ENCODE measurements at places on chromosomes 7 and 10. TPM values are rescaled to one million over a fixed set of nuclear protein-coding genes. Genes with fewer than 3 reads are reported as not detected.

AKR1C8 gene
- polyA plus RNA-seq, result 0.20 TPM

FZD1 gene
- polyA plus RNA-seq, result 53.5 TPM

MUC3A gene
- 1.2 TPM for polyA plus RNA-seq

BTBD16 gene
- 1.4 TPM for polyA plus RNA-seq

C7orf33 gene
- not detected for polyA plus RNA-seq

STOX1 gene
- 9.1 TPM for polyA plus RNA-seq

DNA sequence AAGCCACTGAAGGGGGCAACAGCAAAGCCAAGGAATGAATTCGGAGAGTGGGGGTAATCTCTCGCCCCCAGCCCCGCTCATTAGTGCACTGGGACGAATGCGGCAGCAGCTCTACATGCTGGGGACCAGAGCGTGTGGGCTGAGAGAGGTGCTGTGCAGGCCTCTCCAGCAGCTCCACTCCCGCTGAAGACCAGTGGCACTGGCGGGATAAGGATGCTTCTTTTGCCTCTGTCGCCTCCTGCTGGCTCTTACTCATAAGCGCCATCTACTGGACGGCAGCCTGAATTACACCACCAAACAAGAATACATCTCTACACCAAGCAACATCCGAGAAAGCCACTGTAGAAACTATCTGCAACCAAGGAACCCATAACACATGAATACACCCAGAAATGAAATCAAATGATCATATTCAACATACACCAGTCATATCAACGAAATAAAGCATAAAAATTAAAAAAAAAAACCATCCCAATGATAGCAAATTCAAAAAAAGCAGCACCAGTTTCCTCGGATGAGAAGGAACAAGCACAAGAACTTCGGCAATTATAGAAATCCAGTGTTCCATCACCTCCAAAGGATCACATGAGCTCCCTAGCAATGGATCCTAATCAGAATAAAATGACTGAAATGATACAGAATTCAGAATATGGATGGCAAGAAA lies 79.0 kb upstream of the TMEM168 start:
- no peak for DNase-seq

DNA sequence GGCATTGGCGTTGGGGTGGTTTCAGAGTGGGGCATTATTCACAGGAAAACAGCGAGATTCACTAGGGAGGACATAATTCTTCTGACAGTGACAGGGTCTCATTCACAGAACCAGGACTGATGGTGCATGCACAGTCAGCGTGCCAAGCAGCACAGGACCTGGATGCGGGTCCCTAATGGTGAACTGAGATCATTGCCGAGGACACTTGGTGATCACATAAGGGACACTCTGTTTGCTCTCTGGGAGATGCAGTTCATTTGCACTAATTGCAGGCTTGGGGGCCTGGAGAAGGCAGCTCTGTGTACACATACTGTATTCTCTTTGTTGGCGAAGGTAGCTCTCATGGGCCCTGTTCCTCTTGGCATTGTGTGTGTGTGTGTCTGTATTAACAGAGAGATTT lies 716.1 kb downstream of the PHTF2 start:
- DNase-seq, result no peak

DNA sequence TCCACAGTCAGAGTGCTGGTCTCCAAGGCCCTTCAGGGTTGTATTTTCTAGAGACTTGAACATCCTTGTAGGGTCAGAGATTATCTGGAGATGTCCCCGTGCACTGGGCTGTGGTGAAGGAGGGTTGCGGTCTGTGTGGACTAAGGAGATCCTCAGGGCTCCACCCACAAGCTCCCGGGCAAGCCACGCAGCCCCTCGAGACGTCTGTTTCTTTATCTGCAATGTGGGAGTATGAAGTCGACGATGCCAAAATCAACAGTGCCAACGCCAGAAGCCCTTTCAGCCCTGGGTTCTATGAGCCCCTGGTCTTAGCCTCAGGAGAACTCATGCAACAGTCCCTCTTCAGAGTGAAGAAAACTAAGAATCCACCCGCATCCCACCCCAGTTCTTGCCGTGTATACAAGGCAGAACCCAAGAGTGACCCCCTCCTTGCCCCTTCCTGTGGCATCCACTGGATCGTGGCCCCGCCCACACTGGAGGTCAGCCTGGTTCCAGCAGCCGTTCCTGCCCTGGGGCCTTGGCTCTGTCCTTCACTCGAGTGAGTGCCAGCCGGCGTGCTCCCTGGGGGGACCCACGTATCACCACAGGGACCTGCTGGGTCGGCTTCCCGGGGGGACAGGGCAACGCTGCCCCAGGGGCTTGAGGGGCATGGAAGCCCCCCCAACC lies 6.0 kb upstream of the SHH start:
- no peak for DNase-seq

DNA sequence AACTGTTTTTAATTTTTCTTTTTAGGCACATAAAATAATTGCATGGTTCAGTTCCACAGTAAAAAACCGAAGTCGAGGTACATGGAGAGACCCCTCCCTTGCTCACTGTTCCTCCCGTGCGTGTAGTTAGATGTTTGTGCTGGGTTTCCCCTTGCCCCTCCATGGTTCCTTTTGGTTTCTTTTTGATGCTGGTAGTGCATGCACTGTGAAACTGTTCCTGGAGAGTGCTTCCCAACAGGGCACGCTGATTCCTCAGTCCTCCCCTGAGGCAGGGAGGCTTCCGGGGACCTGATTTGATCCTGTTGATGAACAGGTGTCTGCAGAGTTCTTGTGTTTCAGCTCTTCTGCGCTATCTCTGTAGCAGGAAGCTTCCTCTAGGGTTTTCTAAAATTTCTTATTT lies 69.5 kb downstream of the ADCY1 start:
- no peak for DNase-seq

- no peak for DNase-seq
Observed at GRCh38 chr10:90738885-90739284, 119.0 kb downstream of the HTR7 start.

DNA sequence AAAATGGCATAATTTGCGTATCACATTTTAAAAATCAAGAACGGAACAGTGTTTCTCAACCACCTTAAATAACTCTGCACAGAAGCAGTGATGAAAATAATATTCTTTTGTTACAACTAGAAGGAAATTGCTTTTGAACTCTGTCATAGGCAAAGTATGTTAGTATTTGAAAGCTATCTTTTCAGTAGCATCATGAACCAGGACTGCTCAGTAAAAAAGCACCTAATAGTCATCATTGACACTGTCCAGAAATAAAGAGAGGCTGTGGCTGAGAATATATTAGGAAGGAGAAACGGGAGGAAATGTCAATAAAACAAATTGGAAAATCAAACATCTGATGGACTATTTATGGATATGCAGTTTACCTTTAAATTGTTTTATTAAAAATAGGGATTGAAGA lies 237.2 kb upstream of the AKR1E2 start:
- DNase-seq, result no peak

GRCh38 chr7:137772748-137773147 lies 74.0 kb downstream of the DGKI start:
- no peak for DNase-seq

- DNase-seq, result no peak
Observed at GRCh38 chr7:83547526-83547925, 101.4 kb downstream of the SEMA3E start.

DNA sequence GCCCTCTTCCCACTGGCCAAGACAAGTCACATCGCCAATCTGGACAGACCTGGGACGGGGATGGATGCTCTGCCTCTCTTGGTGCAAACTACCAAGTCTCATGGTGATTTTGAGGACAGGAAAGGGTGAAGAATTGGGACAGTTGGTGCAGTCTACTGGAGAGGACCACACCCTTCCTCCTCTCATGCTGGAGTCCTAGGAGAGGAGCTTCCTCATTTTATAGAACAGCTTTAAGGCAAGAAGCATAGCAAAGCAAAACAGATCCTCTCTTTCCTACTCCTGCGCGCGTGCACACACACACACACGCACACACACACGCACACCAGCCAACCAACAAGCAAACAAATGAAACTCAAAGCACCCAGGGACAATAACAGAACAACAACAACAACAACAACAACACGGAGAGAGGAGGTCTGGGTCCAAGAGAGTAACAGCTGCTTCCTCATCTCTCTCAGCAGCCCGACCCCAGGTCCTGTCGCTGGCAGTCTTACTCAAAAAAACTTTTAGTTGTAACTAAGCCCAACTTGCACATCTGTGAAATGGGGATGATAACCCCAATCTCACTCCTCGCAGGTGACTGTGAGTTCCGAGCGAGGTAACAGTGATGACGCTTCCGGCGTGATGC lies 83.4 kb downstream of the TMEM178B start:
- DNase-seq, result no peak

DNA sequence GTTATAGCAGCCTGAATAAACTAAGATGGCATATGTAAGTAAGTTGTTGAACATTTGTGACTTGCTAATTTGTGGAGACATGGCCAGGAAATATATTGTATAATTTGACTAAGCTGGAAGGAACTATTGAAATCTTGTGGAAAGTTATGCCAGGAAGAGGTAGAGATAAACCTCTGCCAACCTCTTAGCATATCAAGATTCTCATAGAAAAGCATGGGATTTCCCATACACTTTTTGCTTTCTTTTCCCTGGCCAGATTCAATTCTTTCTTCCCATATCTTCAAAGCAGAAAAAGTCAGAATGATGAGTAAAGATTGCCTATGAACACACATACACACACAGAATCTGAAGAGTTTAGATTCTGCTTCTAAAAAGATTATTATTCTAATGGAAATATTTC lies 216.2 kb downstream of the SEMA3D start:
- no peak for DNase-seq

All from left kidney (tissue), 8 donors.